Lung (tissue), 17 donors: ENCODE measurements at places on chromosomes 3 and 15. TPM values are rescaled to one million over a fixed set of nuclear protein-coding genes. Genes with fewer than 3 reads are reported as not detected.

GRCh38 chr15:95095250-95095649, 863.9 kb downstream of the MCTP2 start:
- no peaks in the 10 kb centered on the region for H3K36me3 ChIP-seq
- H3K4me3 ChIP-seq = no peak overlapping the region
- no peaks in the 10 kb centered on the region for H3K27me3 ChIP-seq
- no peak for DNase-seq

DNA sequence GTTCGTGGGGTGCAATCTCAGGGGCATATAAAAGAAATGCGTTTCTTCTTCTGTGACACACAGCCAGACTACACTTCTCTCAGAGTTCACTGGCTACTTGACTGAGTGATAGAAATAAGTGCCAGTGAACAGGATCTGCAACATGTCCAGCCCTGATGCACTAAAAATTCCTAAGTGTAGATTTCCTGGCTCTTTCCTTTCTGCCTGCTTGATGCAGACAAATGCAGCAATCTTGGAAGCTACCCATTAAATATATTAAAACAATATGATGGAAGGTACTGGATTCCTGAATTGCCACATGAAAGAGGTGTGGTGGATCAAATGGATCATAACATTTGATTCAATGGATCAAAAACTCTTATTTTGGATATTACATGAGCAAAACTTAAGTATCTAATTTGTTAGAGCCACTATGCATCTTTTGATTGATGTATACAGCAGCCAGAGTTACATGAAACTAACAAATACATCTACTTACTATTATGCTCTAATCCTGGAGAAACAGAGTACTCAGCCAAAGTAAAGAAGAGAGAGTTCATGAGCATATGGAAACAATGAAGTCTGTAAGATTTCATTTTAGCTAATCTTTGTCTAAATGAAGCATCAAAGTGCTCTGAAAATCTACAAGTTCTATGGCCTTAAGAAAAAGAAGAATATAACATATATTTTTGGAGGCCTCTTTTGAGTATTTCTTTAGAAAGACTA, 222.6 kb downstream of the ZNF385D start:
- no peak overlapping the region for H3K4me3 ChIP-seq
- no peaks in the 10 kb centered on the region for H3K36me3 ChIP-seq
- peaks cover 2% of the 10 kb centered on the region for H3K4me1 ChIP-seq

DNA sequence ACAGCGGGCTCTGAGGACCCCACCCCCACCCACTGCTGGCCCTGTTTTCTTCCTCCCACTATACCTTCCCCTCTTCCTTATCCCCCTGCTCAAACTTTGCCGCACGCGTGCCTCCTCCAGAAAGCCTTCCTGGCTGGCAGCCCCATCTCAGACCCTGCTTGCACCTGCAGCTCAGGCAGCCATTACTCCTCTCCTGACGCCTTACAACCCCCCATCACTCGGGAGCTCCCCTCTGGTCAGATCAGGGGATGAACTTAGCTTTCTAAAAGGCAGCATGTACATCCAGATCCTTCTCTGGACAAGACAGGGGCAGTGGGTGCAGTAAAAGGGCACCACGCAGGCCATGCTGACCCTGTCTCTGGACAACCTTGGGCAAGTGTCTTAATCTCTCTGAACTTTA, 94.5 kb downstream of the SEC22A start:
- DNase-seq = no peak
- no peaks in the 10 kb centered on the region for H3K27me3 ChIP-seq
- H3K4me3 ChIP-seq = no peak overlapping the region
- H3K4me1 ChIP-seq = no peaks in the 10 kb centered on the region
- H3K27ac ChIP-seq = no peak overlapping the region
- H3K36me3 ChIP-seq = no peaks in the 10 kb centered on the region

- no peak overlapping the region for H3K27ac ChIP-seq
- H3K4me3 ChIP-seq = no peak overlapping the region
- peaks cover 25% of the 10 kb centered on the region for H3K4me1 ChIP-seq
- no peaks in the 10 kb centered on the region for H3K36me3 ChIP-seq
- no peaks in the 10 kb centered on the region for H3K27me3 ChIP-seq
Measured at GRCh38 chr3:114408736-114409670, 115.2 kb downstream of the TIGIT start.

DNA sequence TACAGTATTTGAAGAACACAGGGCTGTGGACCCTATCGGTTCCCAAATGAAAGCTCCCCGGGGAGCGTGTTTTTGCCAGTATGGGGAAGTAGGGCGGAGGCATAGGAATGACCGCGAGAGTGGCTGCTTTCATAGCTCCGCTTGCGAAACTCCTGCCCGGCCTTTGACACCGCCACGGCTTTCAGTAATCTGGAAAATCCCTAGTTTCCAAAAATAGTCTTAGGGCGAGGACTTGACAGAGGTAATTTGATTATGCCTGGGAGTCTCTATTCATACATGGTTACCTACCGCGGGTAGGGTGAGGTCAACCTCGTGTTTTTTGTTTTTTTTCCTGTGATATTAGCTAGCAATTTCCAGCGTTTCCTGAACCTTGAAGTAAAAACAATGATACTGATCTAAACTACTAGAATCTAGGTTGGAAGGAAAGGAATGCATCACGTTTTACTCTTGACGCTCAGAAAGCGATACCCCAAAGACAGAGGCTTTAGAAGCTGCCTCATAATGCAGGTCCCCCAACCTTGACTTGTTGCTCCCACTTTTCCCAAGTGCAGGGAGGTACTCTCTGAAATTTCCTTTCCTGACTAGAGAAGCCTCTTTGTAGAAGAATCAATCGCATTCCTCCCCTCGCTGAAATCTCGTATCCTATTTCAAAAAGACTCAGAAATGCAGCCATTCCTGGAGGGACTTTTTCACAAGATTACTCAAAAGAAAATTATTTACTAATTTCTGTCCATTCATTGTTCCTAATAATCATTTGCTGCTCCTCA, 894 bp upstream of the CCNL1 start:
- peak overlapping the region; percentile 100 for H3K27ac ChIP-seq
- peak; percentile 82 for DNase-seq
- peaks cover 34% of the 10 kb centered on the region for H3K36me3 ChIP-seq
- H3K27me3 ChIP-seq = no peaks in the 10 kb centered on the region
- H3K4me1 ChIP-seq = peaks cover 20% of the 10 kb centered on the region

- no peaks in the 10 kb centered on the region for H3K36me3 ChIP-seq
- no peaks in the 10 kb centered on the region for H3K27me3 ChIP-seq
- no peak overlapping the region for H3K27ac ChIP-seq
- H3K4me1 ChIP-seq = no peaks in the 10 kb centered on the region
Measured at GRCh38 chr15:29936353-29937049, 114.2 kb upstream of the TJP1 start.

GRCh38 chr3:154307363-154307762, 16.9 kb downstream of the DHX36 start:
- no peaks in the 10 kb centered on the region for H3K4me1 ChIP-seq
- H3K4me3 ChIP-seq = no peak overlapping the region
- H3K27ac ChIP-seq = no peak overlapping the region
- peaks cover 8% of the 10 kb centered on the region for H3K36me3 ChIP-seq
- no peaks in the 10 kb centered on the region for H3K27me3 ChIP-seq
- DNase-seq = no peak

DNA sequence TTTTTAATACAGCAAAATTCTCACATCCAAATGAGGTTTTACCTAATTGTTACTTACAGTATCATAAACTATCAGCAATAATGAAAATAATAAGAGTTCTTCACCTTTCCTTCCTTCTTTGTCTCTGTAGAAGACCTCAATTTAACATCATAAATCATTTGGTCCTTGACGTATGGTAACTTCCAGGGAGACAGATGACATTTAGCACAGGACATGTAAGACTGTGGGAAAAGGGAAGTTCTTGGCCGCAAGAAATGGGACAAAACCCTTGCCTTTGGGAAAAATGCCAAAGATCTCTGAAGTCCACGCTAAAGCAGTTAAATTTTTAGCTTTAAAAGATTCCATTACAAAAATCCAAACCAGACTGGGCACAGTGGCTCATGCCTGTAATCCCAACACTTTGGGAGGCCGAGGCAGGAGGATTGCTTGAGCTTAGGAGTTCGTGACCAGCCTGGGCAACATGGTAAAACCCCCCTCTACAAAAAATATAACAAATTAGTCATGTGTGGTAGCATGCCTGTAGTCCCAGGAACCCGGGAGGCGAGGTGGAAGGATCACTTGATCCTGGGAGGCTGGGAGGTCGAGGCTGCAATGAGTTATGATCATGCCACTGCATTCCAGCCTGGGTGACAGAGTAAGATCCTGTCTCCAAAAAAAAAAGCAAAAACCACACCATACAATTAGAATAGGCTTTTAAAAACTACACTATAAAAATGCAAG, 8.8 kb downstream of the PTPN9 start:
- no peaks in the 10 kb centered on the region for H3K27me3 ChIP-seq
- peaks cover 2% of the 10 kb centered on the region for H3K4me1 ChIP-seq
- DNase-seq = no peak
- no peak overlapping the region for H3K4me3 ChIP-seq

- H3K36me3 ChIP-seq = no peaks in the 10 kb centered on the region
- peaks cover 2% of the 10 kb centered on the region for H3K4me1 ChIP-seq
- DNase-seq = no peak
- no peak overlapping the region for H3K27ac ChIP-seq
- peaks cover 4% of the 10 kb centered on the region for H3K27me3 ChIP-seq
Measured at GRCh38 chr3:178518660-178519396, 17.4 kb upstream of the KCNMB2 start.

DNA sequence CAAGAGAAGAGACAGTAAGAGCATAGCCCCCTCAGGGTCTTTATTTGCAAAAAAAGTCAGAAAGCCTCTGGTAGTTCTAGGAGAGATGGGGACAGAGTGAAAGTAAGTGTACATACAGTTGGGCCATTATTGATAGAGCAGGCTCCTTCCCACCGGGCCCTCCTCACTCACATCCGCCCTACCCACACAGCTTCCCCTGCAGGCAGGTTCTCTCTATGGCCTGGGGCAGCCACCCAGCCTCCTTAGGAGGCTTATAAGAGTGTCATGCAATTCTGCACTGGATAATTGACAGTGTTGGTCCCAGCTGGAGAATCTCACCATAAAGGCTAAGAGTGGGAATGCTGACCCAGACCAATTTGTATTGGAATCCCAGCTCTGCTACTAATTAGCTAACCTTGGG, 49.5 kb downstream of the SLC30A4 start:
- H3K4me3 ChIP-seq = no peak overlapping the region
- H3K4me1 ChIP-seq = no peaks in the 10 kb centered on the region

- H3K36me3 ChIP-seq = no peaks in the 10 kb centered on the region
- H3K4me3 ChIP-seq = no peak overlapping the region
- H3K27me3 ChIP-seq = no peaks in the 10 kb centered on the region
- H3K27ac ChIP-seq = no peak overlapping the region
Measured at GRCh38 chr3:120689395-120689794, 7.4 kb upstream of the HGD start.

GRCh38 chr3:113662824-113663223, 33.6 kb downstream of the USF3 start:
- H3K27ac ChIP-seq = no peak overlapping the region
- peaks cover 26% of the 10 kb centered on the region for H3K36me3 ChIP-seq
- H3K4me1 ChIP-seq = no peaks in the 10 kb centered on the region

- no peaks in the 10 kb centered on the region for H3K36me3 ChIP-seq
- no peak for DNase-seq
- H3K4me1 ChIP-seq = peaks cover 2% of the 10 kb centered on the region
- no peak overlapping the region for H3K4me3 ChIP-seq
- H3K27ac ChIP-seq = peak overlapping the region; percentile 49
Measured at GRCh38 chr15:24933716-24934115, 21.1 kb upstream of the SNRPN start.

DNA sequence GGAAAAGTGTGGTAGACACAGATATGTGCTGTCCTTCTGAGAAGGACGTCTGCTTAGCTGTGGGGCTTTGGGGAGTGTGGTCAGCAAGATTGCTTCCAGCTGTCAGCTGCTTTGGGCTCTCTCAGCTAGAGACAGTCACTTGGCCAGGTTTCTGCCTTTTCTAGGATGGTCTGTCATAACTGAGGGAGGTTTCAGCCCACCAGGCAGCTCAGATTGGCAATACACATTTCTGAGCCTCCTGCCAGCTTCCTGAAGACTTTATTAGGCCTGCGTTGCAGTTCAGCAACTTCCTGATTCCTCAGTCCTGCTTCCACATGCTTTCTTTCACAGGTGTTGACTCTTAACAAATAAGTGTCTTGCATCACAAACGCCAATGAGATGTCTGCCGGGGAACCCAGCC, 286.5 kb downstream of the SQOR start:
- no peaks in the 10 kb centered on the region for H3K4me1 ChIP-seq
- peak; percentile 19 for DNase-seq
- no peaks in the 10 kb centered on the region for H3K36me3 ChIP-seq
- H3K27ac ChIP-seq = no peak overlapping the region
- H3K27me3 ChIP-seq = no peaks in the 10 kb centered on the region

- H3K36me3 ChIP-seq = no peaks in the 10 kb centered on the region
- peak; percentile 15 for DNase-seq
- H3K27ac ChIP-seq = no peak overlapping the region
- H3K27me3 ChIP-seq = no peaks in the 10 kb centered on the region
Measured at GRCh38 chr3:39668420-39668819, 141.0 kb upstream of the MYRIP start.

DNA sequence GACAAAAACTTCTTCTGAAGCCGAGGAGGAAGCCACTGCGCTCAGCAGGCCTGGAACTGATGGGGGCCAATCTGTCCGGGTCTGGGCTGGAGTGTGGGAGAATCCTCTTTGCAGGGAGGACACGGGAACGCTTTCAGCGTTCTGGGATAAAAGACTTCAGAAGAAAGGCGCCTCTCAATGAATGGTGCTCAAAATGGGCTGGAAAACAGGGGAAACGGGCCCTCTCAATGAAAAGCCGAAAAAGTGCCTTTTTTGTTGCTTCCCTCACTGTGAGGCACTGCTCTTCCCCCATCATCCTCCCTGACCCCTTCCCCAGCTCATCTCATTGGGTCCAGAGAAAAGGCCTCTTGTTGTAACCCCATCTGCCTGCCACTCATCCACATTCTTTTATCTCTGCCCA, 119.5 kb upstream of the LRIG1 start:
- H3K4me1 ChIP-seq = no peaks in the 10 kb centered on the region
- H3K4me3 ChIP-seq = no peak overlapping the region
- H3K27me3 ChIP-seq = no peaks in the 10 kb centered on the region

- H3K4me1 ChIP-seq = peaks cover 11% of the 10 kb centered on the region
- no peaks in the 10 kb centered on the region for H3K36me3 ChIP-seq
- H3K27me3 ChIP-seq = peaks cover 4% of the 10 kb centered on the region
Measured at GRCh38 chr15:70559265-70560239, 203.8 kb downstream of the UACA start.

GRCh38 chr15:64808785-64809453, 16.5 kb downstream of the PIF1 start:
- H3K4me3 ChIP-seq = no peak overlapping the region
- H3K36me3 ChIP-seq = no peaks in the 10 kb centered on the region
- no peak overlapping the region for H3K27ac ChIP-seq
- H3K4me1 ChIP-seq = peaks cover 10% of the 10 kb centered on the region
- no peak for DNase-seq

Gene SLC51B
- 0.85 TPM for total RNA-seq

Gene STRIT1
- not detected for total RNA-seq

Gene NAALADL2
- total RNA-seq = 46.7 TPM

Gene XIRP1
- 0.37 TPM for total RNA-seq

Gene CSPG4
- 38.1 TPM for total RNA-seq

Gene ATOSA
- 39.5 TPM for total RNA-seq

Gene CHRNA5
- 1.3 TPM for total RNA-seq

Gene CYP8B1
- not detected for total RNA-seq

Gene FETUB
- not detected for total RNA-seq

Gene TIMMDC1
- total RNA-seq = 80.0 TPM

Gene AHSG
- total RNA-seq = 0.92 TPM

Gene CCDC54
- not detected for total RNA-seq

Gene BTLA
- 2.0 TPM for total RNA-seq

Gene SPTSSB
- total RNA-seq = 0.23 TPM

Gene GREM1
- total RNA-seq = 1.6 TPM

Gene CHL1
- 11.5 TPM for total RNA-seq
